ENCODE measurements at places on chromosomes 7 and 10.

DNA sequence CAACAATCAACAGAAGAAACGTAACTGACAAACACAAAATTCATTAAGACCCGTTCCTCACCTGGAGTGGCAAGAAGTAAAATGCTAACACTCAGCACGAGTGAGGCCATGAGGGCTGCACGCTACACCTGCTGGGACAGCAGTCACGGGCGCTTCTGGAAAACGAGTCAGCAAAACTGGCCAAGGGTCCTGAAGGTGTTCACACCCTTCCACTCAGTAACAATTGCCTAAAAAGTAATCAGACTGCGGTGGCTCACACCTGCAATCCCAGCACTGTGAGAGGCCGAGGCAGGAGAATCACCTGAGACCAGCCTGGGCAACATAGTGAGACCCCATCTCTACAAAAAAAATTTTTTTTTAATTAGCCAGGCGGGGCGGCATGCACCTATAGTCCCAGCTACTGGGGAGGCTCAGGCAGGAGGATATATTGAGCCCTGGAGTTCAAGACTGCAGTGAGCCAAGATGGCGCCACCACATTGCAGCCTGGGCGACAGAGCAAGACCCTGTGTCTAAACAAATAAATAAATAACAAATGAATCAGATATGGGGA, 199.1 kb downstream of the MAD1L1 start:
- no peak for DNase-seq

DNA sequence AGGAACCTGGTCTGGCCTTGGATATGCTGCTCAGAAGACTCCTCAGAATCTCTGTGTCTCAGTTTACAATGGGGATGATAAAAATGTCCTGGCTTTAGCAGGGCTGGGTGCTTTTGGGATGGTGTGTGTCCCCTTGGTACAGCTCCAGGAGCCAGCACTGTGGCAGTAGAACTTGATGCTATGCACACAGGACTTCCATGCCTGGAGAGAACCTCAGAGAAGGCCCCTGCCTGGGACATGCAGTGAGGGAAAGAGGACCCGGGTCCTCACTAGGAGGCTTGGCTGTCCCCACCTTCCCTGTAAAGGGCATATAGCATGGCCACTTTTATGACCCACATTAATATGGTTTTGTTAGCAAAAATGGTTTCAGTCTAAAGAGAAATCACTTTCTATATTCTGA, 100.5 kb downstream of the GLRX3 start:
- DNase-seq, result no peak

DNA sequence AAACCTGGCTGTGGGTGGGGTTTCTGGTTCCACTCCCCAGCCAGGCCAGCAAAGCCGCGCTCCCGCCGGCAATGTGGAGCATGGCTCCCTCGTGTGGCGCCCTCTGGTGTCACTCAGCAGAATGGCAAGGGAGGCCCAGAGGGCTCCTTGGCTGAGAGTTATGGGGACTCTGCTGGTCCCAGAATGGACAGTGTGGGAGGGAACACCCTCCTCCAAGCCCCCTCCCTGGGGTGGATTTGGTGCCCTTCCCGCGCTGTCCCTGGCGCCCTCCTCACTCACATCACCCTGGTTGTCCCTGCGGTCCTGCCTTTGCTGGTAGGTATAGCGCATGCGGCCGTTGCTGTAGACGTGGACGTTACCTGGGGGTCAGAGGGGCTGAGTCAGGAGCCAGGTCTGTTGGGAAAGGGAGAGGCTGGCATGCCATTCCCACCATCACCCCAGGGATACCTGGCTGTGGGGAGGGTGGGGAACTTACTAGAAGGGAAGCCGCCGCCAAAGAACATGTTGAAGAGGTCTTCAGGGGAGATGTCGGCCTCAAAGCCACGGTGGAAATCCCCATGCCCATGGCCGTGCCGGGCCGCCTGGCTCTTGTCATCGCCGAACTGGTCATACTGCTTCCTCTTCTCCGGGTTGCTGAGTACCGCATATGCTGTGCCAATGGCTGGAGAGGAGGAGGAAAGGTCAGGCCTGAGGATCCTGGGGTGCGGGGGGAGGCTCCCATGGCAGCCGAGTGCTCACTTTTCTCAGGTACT, 14.0 kb downstream of the DNAJB12 start:
- no peak for DNase-seq

GRCh38 chr7:121931149-121931902, 58.4 kb downstream of the PTPRZ1 start:
- no peak for DNase-seq

GRCh38 chr10:86199041-86199440, 167.6 kb downstream of the GRID1 start:
- no peak for DNase-seq

GRCh38 chr10:5440206-5440605, 27.8 kb downstream of the NET1 start:
- DNase-seq, result no peak

- no peak for DNase-seq
These were observed 549.2 kb upstream of the SEMA3D start for GRCh38 chr7:85736085-85736484.

- DNase-seq, result no peak
These were observed 35.3 kb upstream of the CDCA7L start for GRCh38 chr7:21980926-21981500.

DNA sequence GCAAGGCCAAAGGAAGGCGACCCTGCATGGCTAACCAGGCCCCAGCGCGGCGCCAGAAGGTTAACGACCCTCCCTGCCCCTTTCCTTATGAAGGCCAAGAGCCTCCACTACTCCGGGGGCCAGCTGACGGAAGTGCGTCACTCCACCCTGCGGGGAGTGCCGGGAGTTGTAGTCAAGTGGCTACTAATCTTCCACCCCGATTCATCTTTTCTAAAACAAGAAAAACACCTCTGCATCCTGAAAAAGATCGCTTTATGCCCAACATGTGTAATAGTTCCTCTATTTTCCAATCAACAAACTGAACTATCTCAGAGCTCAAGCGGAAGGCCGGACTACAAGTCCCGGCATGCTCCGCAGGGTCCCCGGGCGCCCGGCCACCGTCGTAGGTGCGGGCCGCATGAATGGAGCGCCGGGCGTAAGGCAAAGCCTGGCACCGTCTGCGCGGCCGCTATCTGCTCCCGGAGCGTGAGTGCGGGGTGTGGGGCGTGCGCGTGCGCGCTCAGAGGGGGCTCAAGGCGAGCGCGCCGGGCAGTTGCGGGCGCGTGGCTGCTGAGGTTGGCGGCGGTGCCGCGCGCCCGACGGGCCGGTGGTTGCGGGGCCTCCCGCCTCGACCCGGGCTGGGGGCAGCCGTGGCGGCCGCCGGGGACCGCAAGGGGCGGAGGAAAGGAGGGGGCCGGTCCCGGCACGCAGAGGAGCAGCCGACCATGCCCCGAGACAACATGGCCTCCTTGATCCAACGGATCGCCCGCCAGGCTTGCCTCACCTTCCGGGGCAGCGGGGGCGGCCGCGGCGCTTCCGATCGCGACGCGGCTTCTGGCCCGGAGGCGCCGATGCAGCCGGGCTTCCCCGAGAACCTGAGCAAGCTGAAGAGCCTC, at the start of gene ADO:
TSS of gene ADO (plus strand) at position 365 of the 875 bp plus-strand sequence. CDS start at position 705, 340 bp downstream.
- DNase-seq, result peak; percentile 72

DNA sequence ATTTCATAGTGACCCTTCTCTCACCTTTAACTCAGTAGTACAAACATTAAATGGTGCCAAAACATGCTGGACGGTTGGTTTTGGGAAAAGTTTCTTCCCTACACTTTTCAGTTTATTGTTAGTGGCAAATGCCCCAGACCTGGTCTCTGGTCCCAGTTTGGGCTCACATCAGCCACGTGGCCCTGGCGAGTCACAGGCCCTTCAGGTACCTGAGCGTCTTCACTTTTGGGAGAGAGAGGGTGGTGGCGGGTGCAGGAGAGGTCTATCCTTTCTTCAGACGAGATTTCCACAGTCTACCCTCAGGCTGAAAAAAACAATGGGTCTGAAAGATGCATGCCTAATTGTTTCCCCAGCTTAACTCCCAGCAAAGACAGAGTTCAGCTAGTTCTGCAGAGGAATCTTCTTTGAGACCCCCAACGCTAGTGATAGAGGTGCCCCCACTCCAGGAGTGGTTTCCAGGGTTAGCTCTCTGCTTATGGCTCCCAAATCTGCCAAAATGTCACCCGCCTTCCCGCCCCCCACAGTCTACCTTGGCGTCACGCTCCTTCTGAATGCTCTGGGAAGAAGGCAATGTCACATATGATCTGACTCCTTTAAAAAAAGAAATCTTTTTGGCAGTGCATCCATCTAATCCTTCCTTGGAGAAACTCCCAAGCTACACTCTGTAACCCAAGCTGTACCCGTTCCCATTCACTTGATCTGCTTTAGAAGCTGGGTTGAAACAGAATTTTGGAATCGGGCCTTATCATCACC, 384.8 kb upstream of the FOXK1 start:
- DNase-seq, result no peak

DNA sequence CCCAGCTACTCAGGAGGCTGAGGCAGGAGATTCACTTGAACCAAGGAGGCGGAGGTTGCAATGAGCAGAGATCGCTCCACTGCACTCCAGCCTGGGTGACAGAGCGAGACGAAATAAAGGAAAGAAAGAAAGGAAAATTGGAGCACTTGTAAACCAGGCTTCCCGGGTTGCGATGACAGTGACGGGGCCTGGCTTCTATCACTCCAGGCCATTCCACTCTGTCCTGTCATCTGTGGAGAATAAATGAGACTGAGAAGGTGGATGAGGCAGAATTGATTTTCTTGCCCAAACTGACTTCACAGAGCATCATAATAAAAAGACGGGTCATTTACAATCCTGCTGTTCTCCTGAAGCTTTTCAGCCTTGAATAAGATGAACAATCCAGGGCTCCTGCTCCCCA, 12.1 kb upstream of the KPNA7 start:
- DNase-seq, result no peak

GRCh38 chr10:12358863-12359564, 9.7 kb downstream of the CAMK1D start:
- DNase-seq, result no peak

DNA sequence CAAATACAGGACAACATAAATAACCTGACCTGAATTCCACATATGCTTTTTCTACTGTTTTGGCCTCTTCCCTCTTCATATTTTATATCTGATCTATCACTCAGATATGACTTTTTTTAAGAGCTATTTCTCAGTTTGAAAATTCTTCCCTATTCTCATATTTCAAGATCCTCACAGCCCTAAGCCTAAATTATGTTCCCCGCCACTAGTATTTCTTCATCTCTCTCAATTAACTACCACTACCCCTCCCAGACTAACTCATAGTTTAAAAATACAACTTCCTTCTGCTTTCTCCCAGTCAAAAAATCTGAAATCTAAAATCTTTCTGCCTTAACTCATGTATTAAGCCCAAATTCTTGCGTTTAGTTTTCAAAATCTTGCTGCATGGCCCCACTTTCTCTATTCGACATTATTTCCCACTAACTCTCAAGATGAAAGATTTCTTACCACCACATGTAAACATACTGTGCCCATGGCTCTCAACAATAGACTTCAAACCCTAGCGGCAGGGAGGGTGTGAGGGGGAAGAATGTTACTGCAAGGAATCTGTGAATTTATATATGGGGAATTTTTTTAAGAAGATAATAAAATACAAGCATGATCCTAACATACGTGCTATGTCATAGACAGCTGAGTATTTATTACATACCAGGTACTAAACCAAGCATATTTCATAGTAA, 64.6 kb downstream of the TFEC start:
- DNase-seq, result no peak

DNA sequence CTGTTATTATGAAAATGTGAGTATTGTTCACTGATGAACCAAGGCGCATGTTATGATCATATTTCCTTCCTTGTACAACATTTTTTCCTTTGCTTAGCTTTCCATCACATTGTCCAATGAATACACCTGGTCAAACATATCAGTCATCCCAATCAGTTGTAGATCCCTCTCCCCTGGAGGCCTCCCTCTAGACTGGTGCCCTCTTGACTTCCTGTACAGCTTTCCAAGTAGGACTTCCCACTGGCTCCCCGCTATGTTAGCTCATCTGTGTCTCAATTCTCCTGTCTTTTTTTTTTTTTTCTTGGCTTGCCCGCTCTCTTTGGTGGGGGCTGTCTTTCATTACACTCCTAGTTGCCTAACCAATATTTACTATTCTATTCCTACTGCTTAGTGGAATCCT, 214.2 kb upstream of the NPY start:
- no peak for DNase-seq

GRCh38 chr10:70587045-70587658, 15.4 kb downstream of the PRF1 start:
- no peak for DNase-seq

DNA sequence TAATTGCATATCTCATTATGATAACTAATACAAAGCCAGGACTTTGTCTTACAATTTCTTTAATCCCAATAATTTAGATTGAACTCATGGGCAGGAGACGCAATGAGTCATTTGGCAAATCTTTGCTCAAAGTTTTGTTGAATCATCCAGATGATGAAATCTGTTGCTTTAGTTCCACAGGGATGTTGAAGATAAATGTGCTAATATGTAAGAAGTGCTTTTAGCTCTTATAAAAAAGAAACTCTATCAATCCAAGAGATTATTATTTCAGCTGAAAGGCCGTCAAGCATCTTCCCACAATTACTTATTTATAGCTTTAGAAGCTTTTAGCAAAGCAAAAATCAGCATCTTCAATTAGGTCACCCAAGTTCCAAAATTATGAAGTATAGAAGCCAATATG, 36.8 kb upstream of the ANK3 start:
- peak; percentile 96 for DNase-seq

DNA sequence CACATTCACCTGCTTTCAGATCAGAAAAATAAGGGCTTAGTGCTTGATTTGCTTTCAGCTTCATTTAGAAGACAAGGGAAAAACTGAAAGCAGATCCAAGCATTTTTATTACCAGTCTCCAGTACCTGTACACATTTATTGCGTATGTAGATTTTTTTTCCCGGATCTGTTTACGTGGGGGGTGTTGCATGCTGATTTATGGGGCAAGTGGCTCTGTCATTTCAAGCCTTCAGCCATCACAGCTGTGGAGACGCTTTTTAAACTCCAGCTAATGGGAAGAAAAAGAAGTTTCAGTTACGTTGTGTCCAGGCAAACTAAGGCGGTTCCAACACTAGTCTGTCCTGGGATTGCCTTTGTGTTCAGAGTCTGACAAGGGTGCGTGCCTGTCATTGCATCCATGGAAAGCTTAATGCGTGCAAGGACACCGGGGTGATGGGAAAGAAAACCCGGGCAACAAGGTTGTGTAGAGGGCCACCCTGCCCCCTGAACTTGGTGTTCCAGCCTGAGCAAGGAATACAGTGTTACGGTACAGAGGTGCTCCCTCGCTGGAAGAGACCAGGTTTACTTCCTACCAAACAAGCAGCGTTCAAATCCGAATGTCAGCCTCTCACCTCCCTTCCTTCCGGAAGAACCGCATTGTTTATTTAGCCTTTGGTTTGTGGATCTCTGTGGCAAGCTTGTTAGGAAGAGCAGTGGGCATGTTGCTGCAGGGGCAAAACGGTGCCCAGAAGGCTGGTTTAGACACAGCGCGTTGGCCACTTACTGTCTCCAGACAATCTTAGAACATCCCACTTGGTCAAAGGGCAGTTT, 128.2 kb downstream of the FGFR2 start:
- no peak for DNase-seq

- peak; percentile 5 for DNase-seq
These were observed 313.1 kb upstream of the DGKB start for GRCh38 chr7:15215616-15216015.

Data from astrocyte (in vitro differentiated cells and primary cell).